ENCODE measurements at places on chromosomes 5 and 9.
A peak's percentile ranks its signal among the peaks of the same experiment; 100 is the strongest.

DNA sequence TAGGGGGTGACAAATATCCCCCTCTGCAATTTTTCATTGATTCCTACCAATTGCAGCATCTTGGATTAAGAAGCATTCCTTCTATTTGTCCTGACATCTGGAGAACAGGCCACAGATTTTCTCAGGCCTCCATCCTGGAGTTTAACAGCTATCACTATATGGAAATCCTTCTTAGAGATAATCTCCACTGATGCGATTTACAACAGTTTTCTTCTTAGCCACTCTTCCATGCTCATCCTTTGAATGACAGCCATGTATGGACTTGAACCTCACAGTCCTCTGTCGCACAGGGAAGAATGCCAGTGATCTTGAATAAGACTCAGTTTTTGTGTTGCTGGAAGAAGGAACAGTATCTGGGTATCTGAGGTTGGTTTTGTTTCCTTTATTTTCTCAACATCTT lies 73.2 kb downstream of the PGM5 start:
- DNase-seq: no peak

DNA sequence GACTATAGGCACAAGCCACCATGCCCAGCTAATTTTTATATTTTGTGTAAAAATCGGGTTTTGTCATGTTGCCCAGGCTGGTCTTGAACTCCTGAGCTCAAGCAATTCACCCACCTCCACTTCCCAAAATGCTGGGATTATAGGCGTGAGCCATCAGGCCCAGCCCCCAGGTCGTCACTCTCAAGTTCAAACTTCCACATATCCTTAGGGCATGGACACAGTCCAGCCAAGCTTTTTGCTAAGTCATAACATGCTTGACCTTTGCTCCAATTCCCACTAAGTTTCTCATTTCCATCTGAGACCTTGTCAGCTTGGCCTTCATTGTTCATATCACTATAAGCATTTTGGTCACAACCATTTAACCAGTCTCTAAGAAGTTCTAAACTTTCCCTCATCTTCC lies 43.9 kb upstream of the ARAP3 start:
- no peak for DNase-seq

- DNase-seq: no peak
Measured at GRCh38 chr5:55407059-55407684, 99.4 kb downstream of the MTREX start.

DNA sequence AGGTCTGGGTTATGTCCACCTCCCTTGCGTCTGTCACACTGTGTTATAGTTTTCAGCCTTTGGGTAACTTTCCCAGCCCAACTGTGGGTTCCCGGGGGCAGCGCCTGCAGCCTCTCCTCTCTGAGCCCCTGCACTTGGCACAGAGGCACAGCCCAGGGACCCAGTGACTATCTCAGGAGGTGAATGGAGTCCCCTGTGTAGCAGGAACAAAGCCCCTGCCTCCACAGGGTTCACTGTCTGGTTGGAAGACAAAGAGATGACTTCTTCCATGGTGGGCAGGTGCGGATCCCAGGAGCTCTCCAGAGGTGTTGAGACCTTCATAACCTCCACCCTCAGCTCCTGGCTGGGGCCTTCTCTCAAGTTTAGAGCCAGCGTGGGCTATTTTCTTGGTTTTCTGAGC lies 156.9 kb downstream of the C9orf50 start:
- no peak for DNase-seq

GRCh38 chr9:125603478-125604021 lies 103.5 kb downstream of the MAPKAP1 start:
- DNase-seq: no peak

DNA sequence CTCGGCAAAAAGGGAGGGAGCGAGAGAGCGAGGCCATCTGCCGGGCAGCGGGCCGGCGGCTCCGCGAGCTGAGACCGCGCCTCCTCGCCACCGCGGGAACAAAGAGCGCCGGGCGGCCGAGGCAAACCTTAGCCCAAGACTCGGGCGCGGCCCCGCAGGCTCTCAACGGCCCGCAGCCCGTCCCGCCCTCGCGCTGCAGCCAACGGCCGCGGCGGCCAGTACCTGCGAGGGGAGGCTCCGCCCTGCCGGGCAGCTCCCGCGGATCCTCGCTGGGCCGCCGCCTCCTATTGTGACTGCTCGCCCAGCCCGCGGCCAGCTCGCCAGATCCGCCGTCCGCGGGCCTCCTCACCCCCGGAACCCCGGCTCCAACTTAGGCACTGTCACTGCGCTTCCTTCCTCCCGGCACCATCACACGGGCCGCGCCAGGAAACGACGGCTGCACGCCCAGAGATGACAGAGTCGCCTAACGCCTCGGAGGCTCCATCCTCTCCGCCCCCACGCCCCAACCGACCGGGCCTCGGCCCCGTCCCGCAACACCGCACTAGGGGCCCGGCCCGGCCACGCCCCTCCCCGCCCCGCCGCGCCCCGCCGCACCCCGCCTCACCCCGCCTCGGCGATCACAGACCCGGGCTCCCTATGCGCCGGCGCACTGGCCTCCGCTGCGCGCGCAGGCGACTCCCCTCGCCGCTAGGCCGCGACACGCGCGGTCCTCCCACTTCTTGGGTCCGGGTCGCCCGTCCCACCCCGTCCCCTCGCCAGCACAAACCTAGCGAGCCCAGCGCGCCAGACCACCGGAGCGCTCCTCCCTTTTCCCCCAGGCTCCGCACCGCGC lies 479 bp upstream of the RNF38 start:
- DNase-seq: peak; percentile 80

DNA sequence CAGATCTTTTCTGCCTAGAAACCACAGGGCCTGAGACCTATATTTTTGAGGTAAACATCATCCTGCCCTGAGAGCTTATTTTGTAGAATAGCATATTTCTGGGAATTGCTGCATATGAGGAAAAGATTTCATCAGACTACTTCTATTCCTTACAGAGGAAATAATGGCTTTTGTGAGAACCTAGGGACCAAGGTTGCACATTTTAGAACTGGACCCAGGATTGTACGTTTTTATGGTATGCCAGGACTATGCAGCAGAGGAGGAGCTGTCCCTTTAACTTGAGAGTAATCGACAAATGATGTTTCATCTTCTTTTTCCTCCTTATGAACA lies 2.2 kb upstream of the ALDH1A1 start:
- DNase-seq: no peak

DNA sequence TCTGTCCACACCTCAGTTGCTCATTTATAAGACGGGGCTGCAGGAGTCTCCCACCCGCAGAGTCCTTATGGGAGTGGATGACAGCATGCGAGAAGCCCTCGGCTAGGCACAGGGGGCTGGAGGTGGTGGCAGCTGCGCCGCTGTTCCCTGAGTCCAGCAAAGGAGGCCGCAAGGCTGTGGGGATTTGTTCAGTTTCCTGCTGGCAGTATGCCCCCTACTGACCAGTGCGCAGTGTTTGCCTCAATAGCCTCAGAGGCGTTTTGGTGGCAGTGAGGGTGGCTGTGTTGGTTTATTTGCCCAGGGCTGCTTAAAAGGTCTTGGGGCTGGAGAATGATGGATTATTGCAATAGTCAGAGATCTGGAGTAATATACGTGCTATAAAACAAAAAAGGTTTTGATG lies 176.3 kb upstream of the OTULINL start:
- DNase-seq: no peak

DNA sequence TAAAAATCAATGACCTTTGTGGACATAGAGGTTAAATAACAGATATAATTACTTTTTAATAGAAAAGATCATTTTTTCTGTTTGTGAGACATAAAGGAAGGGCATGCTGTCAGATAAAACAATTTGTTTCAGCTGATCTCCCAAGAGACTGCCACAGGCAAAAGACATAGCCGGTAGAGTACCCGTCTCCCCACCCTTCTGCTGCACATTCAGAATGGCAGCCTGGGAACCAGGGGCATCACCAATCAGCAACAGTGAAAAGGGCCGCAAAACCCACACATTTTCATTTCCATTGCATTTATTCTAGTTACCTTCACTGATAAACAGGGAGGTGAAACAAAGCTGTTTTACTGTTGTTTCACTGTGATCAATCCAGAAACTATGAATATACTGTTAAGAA lies 357.7 kb downstream of the ARRDC3 start:
- no peak for DNase-seq

GRCh38 chr9:14213504-14213903 lies 100.4 kb downstream of the NFIB start:
- DNase-seq: no peak

DNA sequence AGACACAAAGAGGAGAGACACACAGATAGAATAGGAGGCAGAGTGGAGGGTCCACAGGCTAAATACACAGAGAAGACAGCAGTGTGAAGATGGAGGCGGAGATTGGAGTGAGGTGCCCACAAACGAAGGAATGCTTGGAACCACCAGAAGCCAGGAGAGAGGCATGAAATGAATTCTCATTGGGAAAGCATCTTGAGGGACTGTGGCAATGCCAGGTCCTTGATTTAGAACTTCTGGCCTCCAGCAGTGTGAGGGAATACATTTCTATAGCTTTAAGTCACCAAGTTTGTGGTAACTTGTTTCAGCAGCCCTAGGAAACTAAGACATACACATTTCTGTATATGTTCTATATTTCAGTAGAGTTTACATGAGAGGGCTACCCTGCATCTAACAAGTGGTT lies 396.6 kb upstream of the ZNF608 start:
- no peak for DNase-seq

DNA sequence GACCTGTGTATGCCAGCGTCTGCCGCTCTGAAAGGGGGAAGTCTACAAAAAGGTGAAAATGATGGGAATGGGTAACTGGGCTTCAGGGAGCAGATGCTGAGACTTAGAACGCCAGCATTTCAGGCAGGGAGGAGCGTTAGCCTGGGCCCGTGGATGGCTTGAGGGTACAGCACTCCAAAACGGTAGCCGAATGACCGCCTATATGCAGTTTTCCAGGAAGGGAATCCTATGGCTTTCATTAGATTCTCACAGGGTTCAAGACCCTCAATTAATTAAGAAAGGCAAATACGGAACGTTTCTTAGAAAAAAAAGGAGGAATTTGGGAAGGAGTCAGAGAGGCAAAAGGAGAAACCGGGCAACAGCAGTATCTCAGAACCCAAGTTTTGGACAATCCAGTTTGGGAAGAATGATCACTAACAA lies 639 bp downstream of the AMACR start:
- no peak for DNase-seq

DNA sequence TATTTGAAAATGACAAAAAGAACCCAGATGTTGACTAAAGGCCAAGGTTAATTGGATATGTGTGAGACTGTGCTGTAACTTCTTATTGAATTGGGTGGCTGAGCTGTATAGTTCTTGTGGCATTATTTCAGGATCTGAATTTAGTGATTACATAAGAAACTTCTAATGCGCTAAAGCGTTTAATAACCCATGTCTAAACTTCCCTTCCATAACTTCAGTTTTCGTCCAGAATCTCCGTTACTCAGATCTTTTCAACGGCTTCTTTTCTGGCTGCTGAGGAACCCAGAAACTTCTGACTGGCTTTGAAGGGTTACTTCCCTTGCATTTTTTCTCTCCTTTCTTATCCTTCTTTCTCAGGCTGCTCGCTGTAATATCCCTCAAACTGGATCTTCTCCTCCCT lies 28.1 kb upstream of the C9orf72 start:
- DNase-seq: no peak

DNA sequence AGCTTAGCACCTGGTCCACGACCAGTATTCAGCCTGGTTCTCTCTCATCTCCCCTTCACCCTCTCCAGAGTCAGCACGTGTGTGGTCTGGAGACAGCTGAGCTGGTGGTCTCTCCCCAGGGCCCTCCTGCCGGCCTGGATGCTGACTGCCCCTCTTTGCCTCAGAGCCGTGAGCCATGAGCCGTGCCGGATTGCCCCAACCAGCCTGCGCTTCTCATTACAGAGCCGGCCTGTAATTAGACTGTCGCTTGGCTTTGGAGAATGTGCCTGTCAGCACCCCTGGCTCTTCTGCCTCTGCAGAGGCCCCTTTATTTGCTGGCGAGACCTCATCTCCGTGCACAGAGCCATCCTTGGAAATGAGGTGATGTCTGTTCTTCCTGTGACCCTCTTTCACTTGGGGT lies 118.7 kb upstream of the BOD1 start:
- no peak for DNase-seq

Data from T-cell (primary cell).